ENCODE measurements at places on chromosomes 12 and 14.

DNA sequence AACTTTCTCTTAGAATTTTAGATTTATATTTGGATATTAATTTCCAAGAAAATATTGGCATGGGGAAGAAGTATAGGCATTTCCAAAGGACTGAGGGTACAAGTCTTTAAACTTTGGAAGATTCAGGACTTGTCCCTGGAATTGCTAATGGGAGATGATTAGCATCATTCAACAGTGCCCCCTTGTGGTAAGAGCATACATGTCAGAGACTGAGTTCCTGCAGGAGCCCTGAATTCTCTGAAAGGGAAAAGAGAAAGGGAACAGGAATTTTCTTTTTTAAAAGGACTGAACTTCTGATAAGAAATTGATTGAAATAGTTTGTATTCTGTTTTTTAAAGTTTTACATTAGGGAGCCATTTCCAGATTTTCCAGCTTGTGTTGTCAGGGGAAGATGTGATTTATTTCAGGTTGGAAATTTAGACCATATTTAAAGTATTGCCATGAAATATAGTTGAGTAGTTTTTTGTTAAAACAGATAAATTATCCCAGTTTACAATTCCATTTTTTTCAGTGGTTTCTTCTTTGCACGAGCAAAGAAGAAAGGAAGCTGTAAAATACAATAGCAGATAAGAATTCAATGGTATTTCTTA, 44.0 kb upstream of the REP15 start:
- peak; percentile 77 for DNase-seq

DNA sequence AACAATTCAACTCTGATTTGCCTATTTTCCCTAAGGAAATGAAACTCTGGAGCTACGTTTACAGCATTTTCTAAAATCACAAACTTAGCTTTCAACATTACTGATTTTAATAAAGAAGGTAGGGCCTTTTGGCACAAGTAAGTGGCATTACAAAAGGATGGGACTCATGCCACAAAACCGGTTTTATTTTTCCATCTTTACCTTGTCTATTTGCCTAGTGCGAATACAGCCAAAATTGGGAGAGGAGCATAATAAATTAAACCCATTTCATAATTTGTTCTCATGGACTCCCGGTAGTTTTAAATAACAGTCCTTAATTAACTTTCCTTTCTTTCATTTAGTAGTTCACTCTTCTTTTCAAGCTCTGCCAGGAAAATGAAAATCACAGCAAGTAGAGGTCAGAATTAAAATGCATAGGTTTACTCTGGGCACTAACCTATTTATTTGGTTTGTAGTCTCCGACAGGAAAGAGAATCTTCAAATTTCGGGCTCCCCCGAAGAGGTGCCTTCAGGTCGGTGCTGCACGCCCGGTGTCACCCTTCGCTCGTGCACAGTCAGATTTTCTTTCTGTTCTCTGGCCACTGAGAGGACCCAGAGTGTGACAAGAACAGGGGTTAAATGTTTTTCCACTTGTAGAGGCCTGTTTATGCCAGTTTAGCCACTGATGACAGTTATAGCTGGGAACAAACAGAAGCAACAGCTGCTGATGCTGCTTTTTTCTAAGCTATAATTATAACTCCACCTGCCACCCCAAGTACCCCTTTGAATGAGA, at the start of gene BEST3:
Gene BEST3 (minus strand): TSS at position 535 of the 772 bp plus-strand sequence. CDS start 1,505 bp downstream, outside the sequence.
- DNase-seq, result no peak

- DNase-seq, result no peak
These were observed 2.8 kb upstream of the DHH start for GRCh38 chr12:49097381-49097780.

DNA sequence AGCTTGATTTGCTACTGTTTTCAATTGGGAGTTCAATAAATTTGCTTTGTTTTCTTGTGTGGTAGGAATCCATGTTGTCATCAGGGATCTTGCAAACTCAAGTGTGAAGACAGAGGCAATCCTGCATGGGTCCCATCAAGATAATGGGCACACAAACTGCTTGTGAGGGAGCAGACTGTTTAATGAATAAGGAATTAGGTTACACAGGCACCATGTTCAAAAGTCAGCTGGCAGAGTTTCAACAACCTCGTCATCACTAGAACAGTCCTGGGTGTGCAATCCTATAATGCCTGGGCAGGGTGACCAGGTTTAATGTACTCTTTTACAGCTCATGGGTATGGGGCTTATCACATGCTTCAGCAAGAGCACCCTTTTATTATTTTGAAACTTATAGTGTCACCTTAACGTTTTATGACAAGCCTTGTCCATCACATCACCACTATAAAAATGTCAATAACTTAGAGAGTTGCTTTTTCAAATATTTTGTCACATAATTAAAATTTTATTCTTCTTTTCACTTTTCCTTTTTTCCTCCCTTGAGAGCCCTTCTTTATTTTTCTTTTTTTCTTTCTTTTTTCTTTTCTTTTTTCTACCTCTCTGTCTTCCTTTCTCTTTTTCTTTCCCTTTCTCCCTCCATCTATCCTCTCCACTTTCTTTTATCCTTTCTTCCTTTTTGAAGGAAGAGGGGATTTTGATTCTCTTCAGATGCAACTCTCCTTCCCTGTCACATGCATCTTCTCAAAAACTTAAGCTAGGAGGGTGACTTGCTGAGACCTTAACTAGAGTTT, 252.2 kb upstream of the ATP2B1 start:
- no peak for DNase-seq

DNA sequence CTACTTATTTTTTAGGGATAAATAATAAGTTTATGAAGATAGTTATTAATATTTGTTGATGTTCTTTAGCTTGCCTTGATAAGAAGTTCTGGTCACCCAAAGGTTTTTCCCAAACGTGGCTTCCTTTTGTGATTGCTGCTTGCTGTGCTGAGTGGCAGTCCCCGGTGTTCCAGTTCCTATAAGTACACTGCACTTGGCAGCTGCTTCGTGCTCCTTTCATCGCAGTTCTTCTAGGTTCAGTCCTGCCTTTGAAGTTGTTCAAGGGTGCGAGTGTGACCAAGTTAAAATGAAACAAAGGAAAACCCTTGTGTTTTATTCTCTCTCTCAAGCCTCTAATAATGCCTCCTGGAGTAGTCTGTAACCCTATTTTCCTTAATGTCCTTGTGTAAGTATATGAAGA, 128.5 kb upstream of the ATF1 start:
- no peak for DNase-seq
